ENCODE measurements at places on chromosomes 7 and 10. TPM values are rescaled to one million over a fixed set of nuclear protein-coding genes. Genes with fewer than 3 reads are reported as not detected.

ZNF518A gene
- 19.3 TPM for total RNA-seq

URGCP gene
- total RNA-seq = 23.0 TPM

DNA sequence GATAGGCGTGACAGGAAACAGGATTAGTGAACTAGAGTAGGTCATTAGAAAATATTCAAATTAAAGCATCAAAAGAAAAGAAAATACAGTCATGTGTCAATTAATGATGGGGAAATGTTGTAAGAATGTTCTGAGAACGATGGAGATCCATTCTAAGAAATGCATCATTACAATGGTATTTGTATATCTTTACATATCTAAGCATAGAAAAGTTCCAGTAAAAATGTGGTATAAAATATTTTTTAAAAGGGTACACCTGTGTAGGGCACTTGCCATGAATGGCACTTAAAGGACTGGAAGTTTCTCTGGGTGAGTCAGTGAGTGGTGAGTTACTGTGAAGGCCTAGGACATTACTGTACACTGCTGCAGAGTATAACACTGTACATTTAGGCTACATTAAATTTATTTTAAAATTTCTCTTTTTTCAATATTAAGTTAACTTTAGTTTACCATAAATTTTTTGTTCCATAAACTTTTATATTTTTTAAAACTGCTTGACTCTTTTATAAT, 282.5 kb downstream of the BMPER start:
- H3K36me3 ChIP-seq = no peaks in the 10 kb centered on the region
- no peak overlapping the region for H3K27ac ChIP-seq
- DNase-seq = no peak
- H3K27me3 ChIP-seq = no peaks in the 10 kb centered on the region
- H3K4me3 ChIP-seq = no peak overlapping the region

NME8 gene
- total RNA-seq = not detected

DNA sequence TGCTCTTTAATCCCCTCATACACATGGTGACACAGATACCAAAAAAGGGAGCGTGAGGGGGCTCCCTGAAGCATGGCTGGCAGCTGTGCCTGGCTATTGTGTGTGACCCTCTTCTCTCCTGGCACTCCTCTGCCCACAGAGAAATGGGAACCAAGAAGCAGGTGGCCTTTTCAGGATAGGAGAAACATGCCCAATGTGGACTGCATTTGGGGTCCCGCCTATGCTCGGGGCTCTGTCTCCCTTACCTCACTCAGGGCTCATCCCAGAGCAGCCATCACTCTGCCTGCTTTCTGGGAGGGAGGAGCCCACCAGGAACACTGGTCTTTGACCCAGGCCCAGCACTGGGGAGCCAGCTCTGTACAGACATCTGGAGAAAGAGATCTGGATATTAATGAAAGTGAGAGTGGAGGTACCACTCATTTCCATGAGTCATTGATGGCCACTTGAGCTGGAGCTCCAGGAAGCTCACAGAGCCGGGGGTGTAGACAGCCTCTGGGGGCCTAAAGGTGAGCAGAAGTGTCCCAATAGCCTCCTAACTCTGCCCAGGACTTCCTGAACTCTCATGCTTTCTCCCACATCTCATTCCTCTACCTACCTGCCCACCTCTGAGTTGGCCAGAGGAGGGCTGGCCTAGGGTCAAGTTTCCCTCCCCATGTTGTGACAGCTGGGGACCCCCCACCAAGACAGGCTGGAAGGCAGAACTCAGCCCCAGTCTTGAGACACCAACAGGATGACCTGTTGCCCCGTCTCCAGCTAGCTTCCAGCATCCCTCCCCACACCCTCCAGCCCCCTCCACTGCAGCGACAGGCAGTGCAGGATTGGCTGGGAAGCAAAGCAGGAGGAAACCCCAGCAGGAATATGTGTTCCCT, 42.6 kb downstream of the DRGX start:
- H3K27ac ChIP-seq = no peak overlapping the region
- no peaks in the 10 kb centered on the region for H3K36me3 ChIP-seq
- no peaks in the 10 kb centered on the region for H3K27me3 ChIP-seq

MOGAT3 gene
- not detected for total RNA-seq

MMP21 gene
- not detected for total RNA-seq

C10orf71 gene
- not detected for total RNA-seq

LRWD1 gene
- total RNA-seq = 28.5 TPM

- H3K4me1 ChIP-seq = no peaks in the 10 kb centered on the region
- DNase-seq = no peak
- H3K27me3 ChIP-seq = no peaks in the 10 kb centered on the region
- no peaks in the 10 kb centered on the region for H3K36me3 ChIP-seq
- no peak overlapping the region for H3K27ac ChIP-seq
Observed at GRCh38 chr7:43475983-43476382, 106.9 kb upstream of the STK17A start.

- DNase-seq = no peak
- H3K27ac ChIP-seq = no peak overlapping the region
- H3K4me3 ChIP-seq = no peak overlapping the region
Observed at GRCh38 chr10:7523656-7524055, 112.8 kb upstream of the SFMBT2 start.

DNA sequence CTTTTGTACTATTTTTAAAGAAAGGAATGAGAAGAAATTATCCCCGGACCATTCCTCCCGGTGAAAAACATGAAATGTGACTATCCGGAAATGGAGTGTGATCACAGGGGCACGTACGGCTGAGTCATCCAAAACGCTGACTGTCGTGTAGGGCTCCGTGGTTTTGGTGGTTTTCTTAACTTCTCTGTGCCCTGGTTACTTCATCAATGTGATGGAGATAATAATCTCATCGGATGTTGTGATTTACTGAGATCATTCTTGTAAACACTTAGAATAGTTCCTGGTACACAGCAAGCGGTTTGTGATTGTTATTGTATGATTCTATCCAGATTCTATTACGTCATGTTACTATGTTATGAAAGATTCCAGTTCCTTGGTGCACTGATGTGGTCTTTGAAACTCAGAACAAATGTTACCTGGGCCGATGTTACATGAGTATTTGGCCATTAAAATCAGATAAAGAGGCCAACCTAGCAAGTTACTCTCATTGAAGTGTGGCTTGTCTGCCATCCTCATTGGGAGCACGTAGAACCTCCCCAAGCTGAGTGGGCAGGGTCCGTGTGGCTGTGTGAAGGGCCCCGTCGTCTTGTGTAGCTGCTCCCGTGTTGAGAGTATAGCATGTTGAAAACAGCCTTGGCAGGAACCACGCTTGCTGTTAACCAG, 99.5 kb downstream of the CAMK1D start:
- H3K4me1 ChIP-seq = peaks cover 10% of the 10 kb centered on the region
- H3K4me3 ChIP-seq = peak overlapping the region; percentile 47
- H3K27ac ChIP-seq = peak overlapping the region; percentile 97
- H3K27me3 ChIP-seq = no peaks in the 10 kb centered on the region
- H3K36me3 ChIP-seq = no peaks in the 10 kb centered on the region
- peak; percentile 97 for DNase-seq

- no peaks in the 10 kb centered on the region for H3K27me3 ChIP-seq
- DNase-seq = no peak
- no peak overlapping the region for H3K27ac ChIP-seq
Observed at GRCh38 chr10:8189458-8189857, 135.0 kb downstream of the GATA3 start.

DNA sequence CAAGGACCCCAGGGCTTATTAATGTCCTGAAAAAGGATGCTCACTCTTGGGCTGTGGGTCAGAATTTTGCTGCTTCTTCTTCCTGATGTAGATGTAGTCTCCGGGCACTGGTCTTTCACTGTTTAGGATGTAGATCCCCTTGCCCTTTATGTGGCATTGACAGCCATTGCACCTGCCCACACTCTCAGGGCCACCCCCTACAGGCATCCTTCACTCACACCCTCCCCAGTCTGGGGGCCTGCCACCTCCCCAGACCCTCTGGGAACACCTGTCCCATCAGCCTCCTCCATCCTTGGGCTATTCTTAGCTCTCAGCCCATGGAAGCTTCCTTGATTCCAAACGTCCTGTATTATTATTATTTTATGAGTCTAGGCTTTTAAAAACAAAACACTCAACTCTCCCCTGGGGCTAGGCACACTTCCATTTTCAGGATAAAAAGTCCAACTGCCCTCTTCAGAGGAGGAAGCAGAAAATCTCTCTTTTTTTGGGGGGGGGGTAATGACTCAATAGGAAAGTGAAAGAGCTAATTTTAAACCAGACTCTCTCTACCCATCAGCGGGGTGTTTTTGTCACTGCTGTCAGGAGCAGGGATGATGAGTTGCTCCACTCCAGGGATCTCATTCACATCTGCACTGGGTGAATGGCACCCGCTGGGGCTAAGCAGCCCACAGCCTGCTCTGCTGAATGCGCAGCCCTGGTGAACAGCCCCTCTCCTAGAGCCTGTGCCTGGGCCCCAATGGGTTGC, 11.5 kb upstream of the KLRG2 start:
- no peak overlapping the region for H3K4me3 ChIP-seq
- no peak for DNase-seq
- H3K27ac ChIP-seq = no peak overlapping the region
- H3K36me3 ChIP-seq = no peaks in the 10 kb centered on the region
- H3K4me1 ChIP-seq = no peaks in the 10 kb centered on the region
- H3K27me3 ChIP-seq = peaks cover 12% of the 10 kb centered on the region

DNA sequence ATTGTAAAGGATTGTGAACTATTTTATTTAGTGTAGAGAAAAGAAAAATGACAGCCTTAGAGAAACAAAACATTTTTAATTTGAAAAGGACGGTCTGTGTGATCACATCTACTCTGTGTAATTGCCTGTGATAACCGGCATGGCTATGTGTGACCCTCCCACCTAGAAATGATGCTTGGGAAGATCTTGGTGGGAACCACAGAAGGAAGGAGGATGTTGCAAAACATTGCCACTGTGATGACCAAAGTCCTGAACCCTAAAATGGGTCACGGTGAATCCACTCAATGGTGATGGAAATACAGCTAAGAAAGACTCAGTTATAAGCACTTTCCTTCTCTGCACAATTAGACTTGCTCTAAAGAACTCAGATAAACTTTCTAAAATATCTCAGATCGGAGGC, 221.3 kb upstream of the FRMD4A start:
- DNase-seq = no peak
- H3K27ac ChIP-seq = no peak overlapping the region
- no peaks in the 10 kb centered on the region for H3K27me3 ChIP-seq
- no peak overlapping the region for H3K4me3 ChIP-seq
- no peaks in the 10 kb centered on the region for H3K36me3 ChIP-seq

- H3K27ac ChIP-seq = no peak overlapping the region
- peak; percentile 6 for DNase-seq
- no peak overlapping the region for H3K4me3 ChIP-seq
Observed at GRCh38 chr7:127409629-127410028, 17.1 kb upstream of the ZNF800 start.

OPN4 gene
- not detected for total RNA-seq

PIK3AP1 gene
- 9.3 TPM for total RNA-seq

PRLHR gene
- total RNA-seq = not detected

- DNase-seq = no peak
- H3K4me1 ChIP-seq = no peaks in the 10 kb centered on the region
- H3K27me3 ChIP-seq = no peaks in the 10 kb centered on the region
- no peak overlapping the region for H3K4me3 ChIP-seq
Observed at GRCh38 chr10:4918236-4918635, 45.0 kb upstream of the AKR1C1 start.

- no peak for DNase-seq
- no peak overlapping the region for H3K4me3 ChIP-seq
- no peaks in the 10 kb centered on the region for H3K36me3 ChIP-seq
- H3K27me3 ChIP-seq = no peaks in the 10 kb centered on the region
Observed at GRCh38 chr10:45441239-45442190, 67.5 kb downstream of the ALOX5 start.

- no peak overlapping the region for H3K4me3 ChIP-seq
- no peaks in the 10 kb centered on the region for H3K36me3 ChIP-seq
- no peaks in the 10 kb centered on the region for H3K4me1 ChIP-seq
- H3K27ac ChIP-seq = no peak overlapping the region
- DNase-seq = no peak
- H3K27me3 ChIP-seq = peaks cover 28% of the 10 kb centered on the region
Observed at GRCh38 chr10:124380256-124380995, 38.3 kb downstream of the OAT start.

COX15 gene
- 33.4 TPM for total RNA-seq

GRCh38 chr7:69632280-69632679, 34.0 kb downstream of the AUTS2 start:
- no peak for DNase-seq
- H3K27me3 ChIP-seq = no peaks in the 10 kb centered on the region
- H3K36me3 ChIP-seq = no peaks in the 10 kb centered on the region
- H3K4me1 ChIP-seq = peaks cover 17% of the 10 kb centered on the region
- H3K4me3 ChIP-seq = no peak overlapping the region
- no peak overlapping the region for H3K27ac ChIP-seq

GRCh38 chr7:74455291-74455804, 1.6 kb downstream of the GTF2IRD1 start:
- peak overlapping the region; percentile 42 for H3K27ac ChIP-seq
- H3K36me3 ChIP-seq = no peaks in the 10 kb centered on the region
- H3K27me3 ChIP-seq = no peaks in the 10 kb centered on the region
- DNase-seq = no peak

HNRNPH3 gene
- 75.6 TPM for total RNA-seq

CDC14C gene
- 0.17 TPM for total RNA-seq

EFCAB10 gene
- total RNA-seq = 0.38 TPM

DNA sequence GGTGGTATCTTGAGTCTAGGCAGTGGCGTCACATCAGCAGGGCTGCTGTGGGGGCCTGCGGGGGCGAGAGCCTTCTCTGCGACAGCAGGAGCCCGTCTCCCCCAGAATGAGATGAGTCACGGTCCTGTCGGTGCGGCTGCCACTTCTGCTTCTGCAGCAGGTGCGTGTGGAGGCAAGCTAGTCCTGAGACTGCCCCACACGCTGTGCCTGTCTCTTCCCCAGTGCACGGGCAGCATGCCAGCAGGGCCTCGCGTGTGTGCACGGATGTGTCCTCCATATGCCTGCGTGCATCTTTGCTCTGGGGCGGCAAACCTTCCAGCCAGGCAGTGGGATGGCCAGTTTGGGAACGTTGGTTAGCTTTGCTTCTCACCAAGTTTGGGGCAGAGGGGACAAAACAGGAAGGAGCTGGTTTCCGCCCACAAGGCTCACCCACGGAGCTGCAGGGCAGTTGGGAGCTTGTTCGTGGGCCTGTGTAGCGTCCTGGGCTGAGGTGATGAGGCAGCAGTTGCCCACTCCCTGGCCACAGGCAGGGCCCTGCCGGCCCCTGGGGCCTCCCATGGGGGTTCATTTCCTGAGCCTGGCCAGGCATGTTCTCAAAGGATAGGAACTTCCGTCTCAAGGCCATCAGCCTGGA, 60.8 kb upstream of the PPIF start:
- no peak overlapping the region for H3K4me3 ChIP-seq
- peaks cover 40% of the 10 kb centered on the region for H3K4me1 ChIP-seq
- H3K27ac ChIP-seq = peak overlapping the region; percentile 46
- peaks cover 17% of the 10 kb centered on the region for H3K36me3 ChIP-seq

All from astrocyte (in vitro differentiated cells and primary cell).